ENCODE measurements at places on chromosomes 5 and 9.

- no peak for DNase-seq
Measured at GRCh38 chr5:30042677-30043076, 1150.8 kb upstream of the CDH6 start.

DNA sequence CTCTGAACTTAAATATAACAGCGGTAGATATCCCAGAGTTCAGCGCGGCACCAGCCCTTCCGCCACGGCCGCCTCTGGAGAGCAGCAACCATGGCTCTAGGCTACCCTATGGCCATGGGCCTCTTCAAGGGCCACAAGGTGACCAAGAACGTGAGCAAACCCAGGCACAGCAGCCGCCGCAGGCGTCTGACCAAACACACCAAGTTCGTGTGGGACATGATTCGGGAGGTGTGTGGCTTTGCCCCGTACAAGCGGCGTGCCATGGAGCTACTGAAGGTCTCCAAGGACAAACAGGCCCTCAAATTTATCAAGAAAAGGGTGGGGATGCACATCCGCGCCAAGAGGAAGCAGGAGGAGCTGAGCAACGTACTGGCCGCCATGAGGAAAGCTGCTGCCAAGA is 229.0 kb downstream of the ACTL7B start:
- DNase-seq = no peak

DNA sequence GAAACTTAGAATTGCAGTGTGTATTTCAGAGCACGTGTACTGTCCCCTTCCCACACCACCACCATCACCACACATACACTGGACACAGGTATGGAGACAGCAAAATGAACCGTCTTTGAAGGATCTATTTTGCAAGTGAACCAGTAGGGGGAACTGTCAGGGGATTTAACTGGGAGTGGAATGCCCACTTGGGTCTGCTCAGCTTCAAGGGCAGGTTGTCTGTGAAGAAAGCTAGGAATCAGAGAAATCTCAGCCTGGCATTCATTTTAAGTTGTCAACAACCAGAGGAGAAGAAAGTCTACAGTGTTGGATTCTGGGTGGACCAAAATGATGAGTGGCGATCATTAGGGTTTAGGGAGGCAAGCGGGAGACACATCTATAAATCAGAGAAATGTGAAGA is 147.0 kb downstream of the DCP2 start:
- DNase-seq = no peak

DNA sequence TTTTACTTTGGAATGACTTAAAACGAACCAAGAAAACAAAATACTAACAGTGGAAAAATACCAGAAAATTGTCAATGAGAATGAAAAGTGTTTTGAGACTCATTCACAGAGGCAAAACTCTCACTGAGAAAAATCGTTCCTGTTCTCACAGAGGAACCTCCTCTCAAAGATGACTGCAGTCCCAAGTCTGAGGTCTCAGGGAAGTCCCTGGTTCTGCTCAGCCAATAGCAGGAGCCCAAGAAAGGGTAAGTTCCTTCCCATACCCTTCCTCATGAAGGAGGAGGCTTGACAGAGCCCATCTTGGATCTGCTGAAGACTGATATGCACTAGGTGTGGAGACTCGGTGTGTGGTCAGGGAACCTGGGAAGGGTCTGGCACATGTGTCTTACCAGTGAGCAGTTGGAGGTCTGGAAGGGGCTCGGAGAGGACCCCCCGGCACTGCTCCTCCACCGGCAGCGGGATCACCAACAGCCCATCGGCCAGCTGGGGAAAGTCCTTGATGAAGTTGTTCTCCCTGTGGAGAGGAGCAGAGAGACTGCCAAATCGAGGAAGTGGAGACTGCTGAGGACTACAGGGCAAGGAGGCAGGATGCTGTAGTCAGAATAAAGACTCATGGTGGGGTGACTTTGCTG is 46.0 kb downstream of the TRIM32 start:
- DNase-seq = no peak

- no peak for DNase-seq
Measured at GRCh38 chr5:172508471-172509404, 54.4 kb upstream of the SH3PXD2B start.

- peak; percentile 70 for DNase-seq
Measured at GRCh38 chr5:136011414-136012001, 17.3 kb upstream of the TGFBI start.

GRCh38 chr5:43315682-43316081 is 2.5 kb upstream of the HMGCS1 start:
- DNase-seq = no peak

GRCh38 chr5:61586096-61587084 is 254.3 kb downstream of the ZSWIM6 start:
- no peak for DNase-seq

- no peak for DNase-seq
Measured at GRCh38 chr5:78888580-78889368, 96.3 kb downstream of the ARSB start.

DNA sequence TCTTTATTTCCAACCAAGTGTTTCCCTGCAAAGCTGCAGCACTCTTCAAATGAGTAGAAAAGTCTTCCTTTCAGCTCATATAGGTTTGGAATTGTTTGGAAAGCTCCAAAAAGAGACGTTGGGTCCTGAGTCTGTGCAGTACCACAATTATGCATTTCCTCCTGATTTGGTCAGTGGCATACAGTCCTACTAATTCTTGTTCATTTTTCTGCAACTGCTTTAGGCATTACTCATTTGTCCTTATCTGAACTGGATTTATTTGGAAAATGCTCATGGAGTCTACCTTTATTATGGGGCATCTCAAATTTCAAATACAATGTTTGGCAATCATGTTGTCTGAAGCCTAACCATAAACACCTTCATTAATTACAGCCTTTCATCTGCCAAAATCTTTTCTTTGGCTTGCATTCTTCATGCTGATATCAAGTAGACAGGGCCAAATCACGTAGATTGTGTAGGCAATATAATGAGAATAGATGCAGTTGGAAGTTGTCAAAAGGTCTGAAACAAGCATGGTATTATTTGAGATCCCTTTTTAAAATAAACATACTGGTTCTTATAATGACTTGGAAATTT is 232.8 kb downstream of the TLE1 start:
- DNase-seq = no peak

- DNase-seq = no peak
Measured at GRCh38 chr5:53008751-53009150, 19.6 kb downstream of the ITGA2 start.

- no peak for DNase-seq
Measured at GRCh38 chr9:8733131-8733954, 933.8 kb upstream of the DMAC1 start.

GRCh38 chr5:119339965-119340364 is 15.9 kb upstream of the TNFAIP8 start:
- no peak for DNase-seq

DNA sequence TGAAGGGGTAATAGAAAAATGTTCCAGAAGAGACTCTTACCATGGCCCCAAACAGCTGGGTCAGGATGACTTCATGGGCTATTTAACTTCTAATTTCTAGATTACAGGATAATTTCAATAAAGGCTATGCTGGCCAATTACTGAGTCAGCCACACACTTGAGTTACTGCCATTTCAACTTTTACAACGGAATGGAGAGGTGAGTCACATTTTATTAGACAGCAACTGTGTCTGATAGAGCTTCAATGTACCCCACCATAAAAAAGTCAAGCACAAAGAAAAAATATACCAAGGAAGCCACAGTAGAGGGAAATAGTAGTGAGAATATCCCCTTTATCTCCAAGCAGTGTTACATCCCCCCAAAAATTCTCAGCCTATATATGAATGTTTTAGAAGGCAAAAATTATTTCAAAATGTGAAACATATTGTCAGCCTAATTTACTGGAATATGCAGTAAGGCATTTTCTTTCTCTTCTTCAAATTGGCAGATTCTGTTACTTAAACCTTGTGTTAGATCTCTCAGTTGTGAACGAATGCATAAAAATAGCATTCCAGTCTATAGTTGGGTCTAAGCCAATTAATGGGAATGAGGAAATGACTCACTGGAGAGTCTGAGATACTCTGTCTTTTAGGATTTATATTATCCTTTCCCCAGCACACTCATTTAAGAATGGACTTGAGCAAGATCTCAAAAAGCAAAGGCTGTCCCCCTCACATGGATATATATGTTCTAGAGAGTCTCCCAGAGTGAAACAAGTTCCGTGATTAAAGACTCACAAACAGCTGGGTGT is 47.1 kb upstream of the RAI14 start:
- DNase-seq = peak; percentile 82

DNA sequence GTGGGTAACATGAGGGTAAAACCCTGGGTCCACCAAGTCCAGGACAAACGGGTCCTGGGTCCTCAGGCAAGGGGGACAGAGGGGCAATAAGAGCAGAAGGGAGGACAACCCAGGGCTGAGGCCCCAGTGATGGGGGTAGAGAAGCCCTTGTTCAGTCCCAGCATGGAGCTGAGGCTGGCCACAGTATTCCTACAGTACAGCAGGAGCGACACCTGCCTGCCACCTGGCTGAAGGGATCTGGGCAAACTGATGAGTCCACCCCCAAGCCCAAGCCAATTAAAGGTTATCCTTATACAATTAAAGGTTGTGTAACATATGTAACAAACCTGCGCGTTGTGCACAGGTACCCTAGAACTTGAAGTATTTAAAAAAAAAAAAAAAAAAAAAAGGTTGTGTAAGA is 97.7 kb upstream of the LRRTM2 start:
- DNase-seq = no peak

DNA sequence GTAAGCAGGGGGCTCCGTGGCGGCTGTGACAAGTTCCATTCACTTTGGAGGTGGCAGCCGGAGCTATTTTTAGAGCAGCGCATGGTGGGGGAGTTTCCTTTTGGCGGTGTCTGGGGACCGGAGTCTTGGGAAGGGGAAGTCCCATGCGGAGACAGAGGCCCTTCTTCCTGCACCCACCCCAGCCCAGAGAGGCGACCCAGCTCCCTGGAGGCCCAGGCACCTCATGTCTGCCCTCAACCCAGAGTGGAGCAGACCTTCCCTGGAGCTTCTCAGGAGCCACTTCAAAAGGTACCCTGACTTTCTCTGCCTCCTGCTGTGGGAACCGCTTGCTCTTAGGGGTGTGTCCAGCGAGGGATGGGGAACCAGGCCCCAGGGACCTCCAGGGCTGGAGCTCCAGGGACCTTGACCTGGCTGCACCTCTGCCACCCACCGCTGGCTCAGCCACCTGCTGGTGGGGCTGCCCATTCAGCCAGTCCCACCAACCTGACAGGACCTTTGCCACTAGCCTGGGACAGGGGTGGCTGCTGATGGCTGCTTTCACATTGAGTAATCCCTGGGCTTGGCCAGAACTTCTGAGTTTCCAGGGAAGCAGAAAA is 34.1 kb downstream of the NEK6 start:
- no peak for DNase-seq

DNA sequence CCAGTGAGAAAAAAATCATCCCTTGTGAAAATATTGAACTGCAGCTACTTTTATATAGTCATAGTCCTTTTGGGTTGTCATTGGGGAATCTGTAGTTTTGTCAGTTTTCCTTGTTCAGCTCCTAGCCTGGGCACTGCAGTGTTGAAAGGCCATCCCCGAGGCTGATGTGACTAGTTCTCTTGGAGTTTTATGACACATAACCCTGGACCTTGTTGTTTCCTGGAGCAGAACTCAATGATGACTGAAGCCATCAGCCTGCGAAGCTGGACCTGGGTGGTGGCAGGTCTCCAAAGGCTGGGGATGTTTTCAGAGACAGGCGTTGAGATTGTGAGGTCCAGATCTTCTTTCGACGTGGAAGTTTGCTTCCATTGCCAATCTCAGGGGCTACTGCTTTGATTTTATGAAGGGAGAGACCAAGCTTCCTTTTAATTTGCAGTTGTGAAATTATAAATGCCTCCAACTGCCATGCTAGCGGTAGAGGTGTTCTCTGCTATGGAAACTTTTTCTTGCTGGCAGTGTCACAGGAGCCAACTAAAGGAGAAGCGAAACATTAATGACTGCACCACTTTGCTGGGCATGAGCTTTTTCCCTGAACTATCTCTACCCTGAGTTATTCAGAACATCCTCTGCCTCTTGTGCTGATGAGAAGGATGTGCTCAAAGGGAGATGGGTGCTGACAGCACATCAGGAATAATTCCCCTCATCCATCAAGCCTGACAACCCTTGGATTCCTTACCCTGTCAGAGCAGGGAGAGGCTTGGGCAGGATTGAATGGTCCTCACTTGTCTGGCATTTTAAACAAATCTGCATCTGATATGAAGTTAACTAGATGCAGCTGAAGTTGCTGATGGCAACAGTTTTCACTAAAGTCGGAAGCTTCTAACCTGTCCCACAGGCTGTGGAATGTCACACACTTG is 209.6 kb downstream of the MAST4 start:
- DNase-seq = no peak

GRCh38 chr5:136276946-136277345 is 84.0 kb upstream of the SMIM32 start:
- no peak for DNase-seq

GRCh38 chr5:93674866-93675459 is 66.4 kb downstream of the POU5F2 start:
- no peak for DNase-seq

GRCh38 chr9:126722922-126723806 is 81.7 kb upstream of the ZBTB43 start:
- DNase-seq = no peak

DNA sequence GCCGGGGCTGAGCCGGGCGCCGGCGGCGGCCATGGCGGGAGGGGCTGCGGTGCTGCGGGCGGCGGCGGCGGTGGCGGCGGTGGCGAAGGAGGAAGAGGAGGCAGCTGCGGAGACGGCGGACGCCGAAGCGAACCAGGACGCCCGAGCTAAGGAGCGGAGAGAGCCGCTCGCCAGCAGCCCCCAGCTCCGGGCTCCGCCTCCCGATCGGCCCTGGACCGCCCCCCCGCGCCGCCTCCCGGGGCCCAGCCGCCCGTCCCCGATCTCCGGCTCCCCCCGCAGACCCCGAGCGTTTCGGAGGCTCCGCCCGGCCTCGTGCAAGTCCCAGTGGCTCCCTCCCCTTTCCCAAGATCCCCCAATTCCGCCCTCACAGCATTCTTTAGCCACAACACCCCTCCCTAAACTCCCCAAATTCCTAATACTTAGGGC is at the start of gene ASTN2:
ASTN2 (minus strand) TSS at position 152 of the 426 bp plus-strand sequence; CDS start at position 33, 119 bp downstream.
- no peak for DNase-seq

DNA sequence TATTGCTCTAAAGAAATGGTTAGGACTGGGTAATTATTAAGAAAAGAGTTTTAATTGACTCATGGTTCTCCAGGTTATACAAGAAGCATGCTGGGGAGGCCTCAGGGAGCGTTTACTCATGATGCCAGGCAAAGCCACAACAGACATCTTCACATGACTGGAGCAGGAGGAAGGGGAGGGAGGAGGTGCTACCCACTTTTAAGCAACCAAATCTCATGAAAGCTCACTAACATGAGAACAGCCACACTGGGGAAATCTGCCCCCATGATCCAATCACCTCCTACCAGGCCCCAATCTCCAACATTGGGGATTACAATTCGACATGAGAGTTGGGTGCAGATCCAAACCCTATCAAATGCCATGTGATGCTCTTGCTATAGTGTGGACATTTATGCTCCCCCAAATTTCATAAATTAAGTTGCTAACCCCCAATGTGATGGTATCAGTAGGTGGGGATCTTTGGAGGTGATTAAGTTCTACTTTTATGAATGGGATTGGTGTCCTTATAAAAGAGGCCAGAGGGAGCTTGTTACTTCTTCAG is 773.6 kb upstream of the CDH10 start:
- DNase-seq = no peak

- DNase-seq = no peak
Measured at GRCh38 chr9:74867483-74867882, 20.2 kb downstream of the TRPM6 start.

All from GM04504 (cell line).